ENCODE measurements at places on chromosomes 1 and 21. TPM values are rescaled to one million over a fixed set of nuclear protein-coding genes. Genes with fewer than 3 reads are reported as not detected.

EPHA10 gene
- total RNA-seq, result not detected

BACE2 gene
- total RNA-seq, result 65.1 TPM

TMEM125 gene
- not detected for total RNA-seq

PROK1 gene
- not detected for total RNA-seq

EPHA8 gene
- not detected for total RNA-seq

S100A2 gene
- 3.1 TPM for total RNA-seq

ATPAF1 gene
- 52.3 TPM for total RNA-seq

ZNF695 gene
- total RNA-seq, result 1.2 TPM

USP33 gene
- total RNA-seq, result 105 TPM

GPR25 gene
- not detected for total RNA-seq

C21orf58 gene
- total RNA-seq, result 2.9 TPM

ACTN2 gene
- not detected for total RNA-seq

NUAK2 gene
- total RNA-seq, result 1.9 TPM

NBPF4 gene
- total RNA-seq, result 0.11 TPM

ASAP3 gene
- 127 TPM for total RNA-seq

ADAM30 gene
- total RNA-seq, result not detected

CRNN gene
- total RNA-seq, result not detected

NBL1 gene
- 68.1 TPM for total RNA-seq

MUL1 gene
- total RNA-seq, result 29.8 TPM

ARHGAP29 gene
- total RNA-seq, result 92.8 TPM

NR5A2 gene
- total RNA-seq, result 0.11 TPM

ITGB2 gene
- total RNA-seq, result 19.7 TPM

SAMD13 gene
- total RNA-seq, result 0.97 TPM

CD1D gene
- 0.52 TPM for total RNA-seq

ACTL8 gene
- 0.11 TPM for total RNA-seq

KRTAP21-2 gene
- 1.3 TPM for total RNA-seq

CTSS gene
- 12.0 TPM for total RNA-seq

TIMM17A gene
- total RNA-seq, result 55.0 TPM

CBR3 gene
- 37.6 TPM for total RNA-seq

RIMS3 gene
- 0.52 TPM for total RNA-seq

EVA1B gene
- total RNA-seq, result 111 TPM

CCDC30 gene
- 2.6 TPM for total RNA-seq

PARK7 gene
- 254 TPM for total RNA-seq

VASH2 gene
- 0.43 TPM for total RNA-seq

FAM78B gene
- 0.32 TPM for total RNA-seq

FNDC5 gene
- total RNA-seq, result 0.91 TPM

ITLN2 gene
- total RNA-seq, result not detected

RAB3GAP2 gene
- 47.6 TPM for total RNA-seq

EVA1C gene
- total RNA-seq, result 5.5 TPM

IL19 gene
- total RNA-seq, result not detected

PLA2G4A gene
- 29.3 TPM for total RNA-seq

THEM5 gene
- not detected for total RNA-seq

HHAT gene
- total RNA-seq, result 9.7 TPM

HMCN1 gene
- 76.6 TPM for total RNA-seq

IVL gene
- total RNA-seq, result not detected

POU2F1 gene
- total RNA-seq, result 12.4 TPM

RHBDL2 gene
- 3.8 TPM for total RNA-seq

CCDC27 gene
- not detected for total RNA-seq

OR2L8 gene
- not detected for total RNA-seq

MPZL1 gene
- 103 TPM for total RNA-seq

LCE3D gene
- total RNA-seq, result not detected

AGBL4 gene
- total RNA-seq, result not detected

FAM72D gene
- 0.65 TPM for total RNA-seq

KRTAP13-2 gene
- total RNA-seq, result not detected

CD244 gene
- not detected for total RNA-seq
